CD4-positive, alpha-beta T cell (primary cell): ENCODE measurements at places on chromosomes 7 and 10.

DNA sequence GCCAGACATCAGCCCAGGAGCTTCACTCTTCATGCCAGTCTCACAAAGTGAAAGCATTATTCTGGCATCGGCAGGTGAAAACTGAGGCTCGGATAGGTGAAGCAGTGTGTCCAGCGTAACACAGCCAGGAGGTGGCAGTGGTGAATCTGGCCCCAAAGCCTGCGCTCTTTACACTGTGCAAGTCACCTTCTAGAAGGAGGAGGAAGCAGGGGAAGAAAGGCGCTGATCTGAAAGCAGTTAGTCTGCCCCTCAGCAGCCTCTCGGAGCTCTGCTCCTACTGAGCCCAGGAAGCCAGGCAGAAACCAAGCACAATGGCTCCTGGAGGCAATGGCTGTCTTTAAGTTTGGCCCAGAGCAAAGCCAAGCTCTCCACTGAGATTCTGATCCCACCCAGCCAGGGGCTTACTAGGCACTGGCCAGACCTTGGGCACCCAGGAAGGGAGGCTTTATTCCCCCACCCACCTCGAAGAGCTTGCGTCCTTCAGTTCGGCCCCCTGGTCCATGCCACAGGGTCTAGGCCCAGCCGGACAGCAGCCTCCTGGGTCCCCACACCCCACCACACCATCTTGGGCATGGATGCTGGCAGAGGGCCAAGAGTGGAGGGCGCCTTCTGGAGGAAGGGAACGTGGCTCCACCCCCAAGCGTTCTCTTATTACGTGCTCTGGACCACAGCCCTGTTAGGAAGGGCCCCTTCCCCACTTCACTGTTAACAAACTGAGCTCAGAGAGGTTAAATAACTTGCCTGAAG lies 104.5 kb downstream of the GRID1 start:
- no peaks in the 10 kb centered on the region for H3K4me1 ChIP-seq
- no peak overlapping the region for H3K4me3 ChIP-seq
- H3K36me3 ChIP-seq = no peaks in the 10 kb centered on the region
- peaks cover 8% of the 10 kb centered on the region for H3K27me3 ChIP-seq
- no peak overlapping the region for H3K27ac ChIP-seq

- peaks cover 16% of the 10 kb centered on the region for H3K4me1 ChIP-seq
- no peaks in the 10 kb centered on the region for H3K36me3 ChIP-seq
- H3K27ac ChIP-seq = no peak overlapping the region
These were observed 718 bp downstream of the DYNC2I1 start for GRCh38 chr7:158856883-158857668.

DNA sequence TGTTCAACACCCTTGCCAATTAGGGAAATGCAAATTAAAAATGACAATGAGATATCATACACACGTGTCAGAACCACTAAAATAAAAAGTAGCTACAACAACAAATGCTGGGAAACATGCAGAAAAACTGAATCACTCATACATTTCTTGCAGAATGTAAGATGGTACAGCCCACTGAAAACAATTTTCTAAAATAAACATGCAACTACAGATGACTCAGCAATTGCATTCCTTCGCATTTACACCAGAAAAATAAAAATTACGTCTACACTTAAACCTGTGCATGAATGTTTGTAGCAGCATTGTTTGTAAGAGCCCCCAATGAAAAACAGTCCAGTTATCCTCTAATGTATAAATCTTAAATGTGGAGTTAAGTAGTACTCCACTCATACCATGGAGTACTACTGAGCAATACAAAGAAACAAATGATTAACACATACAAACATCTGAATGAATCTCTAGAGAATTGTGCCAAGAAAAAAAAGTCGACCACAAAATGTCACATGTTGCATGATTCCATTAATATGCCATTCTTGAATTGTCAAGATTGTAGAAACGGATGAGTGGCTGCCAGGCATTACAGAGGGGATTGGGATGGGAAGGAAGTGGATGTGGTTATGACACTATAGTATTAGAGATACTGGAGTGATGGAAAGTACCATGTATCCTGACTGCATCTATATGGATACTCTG lies 134.6 kb upstream of the NPSR1 start:
- H3K27ac ChIP-seq = no peak overlapping the region
- no peaks in the 10 kb centered on the region for H3K4me1 ChIP-seq
- no peak for DNase-seq
- no peaks in the 10 kb centered on the region for H3K27me3 ChIP-seq
- no peaks in the 10 kb centered on the region for H3K36me3 ChIP-seq

DNA sequence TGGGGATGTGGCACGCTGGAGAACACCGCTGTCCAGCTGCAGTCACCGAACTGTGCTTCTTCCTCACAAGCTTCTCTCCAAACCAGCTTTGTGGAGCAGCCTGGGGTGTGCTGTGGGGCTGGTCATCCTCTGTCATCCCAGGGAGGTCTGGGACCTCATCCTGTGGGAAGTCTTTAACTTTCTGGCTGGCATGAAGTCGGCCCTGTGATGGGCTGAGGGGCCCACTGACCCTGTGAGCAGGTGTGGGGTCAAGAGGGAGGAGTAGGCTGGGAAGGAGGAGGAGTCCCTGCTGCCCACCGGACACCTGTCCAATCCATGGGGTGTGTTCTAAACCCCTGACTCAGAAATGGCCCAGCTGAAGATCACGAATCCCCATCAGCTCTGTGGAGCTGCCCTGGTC lies 136.2 kb upstream of the SHH start:
- no peaks in the 10 kb centered on the region for H3K4me1 ChIP-seq
- H3K4me3 ChIP-seq = no peak overlapping the region
- no peaks in the 10 kb centered on the region for H3K36me3 ChIP-seq
- H3K27ac ChIP-seq = no peak overlapping the region
- peaks cover 2% of the 10 kb centered on the region for H3K27me3 ChIP-seq
- DNase-seq = no peak

DNA sequence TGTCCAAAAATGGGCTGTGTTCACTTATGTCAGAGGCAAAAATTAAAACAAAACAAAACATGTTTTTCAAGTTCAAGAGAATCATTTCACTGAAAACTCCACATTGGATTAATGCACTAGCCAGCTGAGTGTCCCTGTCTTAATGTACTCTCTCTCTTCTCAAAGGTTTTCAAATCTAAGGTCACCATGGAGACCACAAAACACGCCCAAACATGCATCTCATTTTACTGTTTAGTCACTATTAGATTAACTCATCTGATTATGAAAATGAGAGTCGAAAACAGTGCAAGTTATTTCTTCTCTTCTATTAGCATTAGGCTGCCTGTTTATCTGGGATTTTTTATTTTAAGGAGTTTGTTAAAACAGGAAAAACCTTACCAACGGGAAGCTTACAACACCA lies 70.8 kb upstream of the ASAH2 start:
- no peak overlapping the region for H3K27ac ChIP-seq
- no peaks in the 10 kb centered on the region for H3K4me1 ChIP-seq
- H3K36me3 ChIP-seq = peaks cover 13% of the 10 kb centered on the region
- no peak for DNase-seq
- no peaks in the 10 kb centered on the region for H3K27me3 ChIP-seq

DNA sequence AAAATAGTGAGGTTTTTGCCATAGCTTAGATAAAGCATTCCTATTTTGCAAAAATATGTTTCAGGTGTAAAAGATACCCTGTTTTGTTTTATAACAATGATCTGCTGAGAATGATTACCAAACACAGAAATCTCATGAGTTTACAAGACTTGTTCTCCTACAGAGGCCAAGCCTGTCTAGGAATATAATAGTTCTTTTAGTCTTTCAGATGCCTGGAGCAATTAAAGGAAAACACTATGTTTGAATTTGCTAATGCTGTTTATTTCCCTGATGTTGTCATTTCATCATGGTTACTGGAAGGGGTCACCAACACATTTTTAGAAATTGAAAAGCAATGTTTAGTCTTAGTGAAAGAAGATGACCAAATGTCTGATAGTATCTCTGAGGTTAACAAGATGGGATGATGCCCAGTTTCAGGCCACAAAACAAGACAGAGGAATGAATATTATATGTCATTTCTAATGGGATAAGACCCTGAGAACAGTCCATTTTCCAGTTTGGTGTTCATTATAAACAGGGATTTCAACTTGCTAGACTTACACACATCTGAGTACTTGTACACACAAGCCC lies 559.9 kb downstream of the INHBA start:
- no peak overlapping the region for H3K27ac ChIP-seq
- H3K4me1 ChIP-seq = no peaks in the 10 kb centered on the region
- no peaks in the 10 kb centered on the region for H3K27me3 ChIP-seq
- no peak overlapping the region for H3K4me3 ChIP-seq

GRCh38 chr10:44300666-44301649 lies 83.9 kb downstream of the CXCL12 start:
- no peak for DNase-seq
- no peak overlapping the region for H3K27ac ChIP-seq
- no peaks in the 10 kb centered on the region for H3K4me1 ChIP-seq

- H3K27me3 ChIP-seq = no peaks in the 10 kb centered on the region
- no peaks in the 10 kb centered on the region for H3K36me3 ChIP-seq
- no peaks in the 10 kb centered on the region for H3K4me1 ChIP-seq
- DNase-seq = no peak
These were observed 152.5 kb upstream of the ZNF32 start for GRCh38 chr10:43801140-43801539.

GRCh38 chr10:112246-112645 lies 23.0 kb upstream of the ZMYND11 start:
- H3K36me3 ChIP-seq = no peaks in the 10 kb centered on the region
- H3K27ac ChIP-seq = no peak overlapping the region
- H3K27me3 ChIP-seq = peaks cover 9% of the 10 kb centered on the region
- no peaks in the 10 kb centered on the region for H3K4me1 ChIP-seq
- DNase-seq = no peak
- H3K4me3 ChIP-seq = no peak overlapping the region

DNA sequence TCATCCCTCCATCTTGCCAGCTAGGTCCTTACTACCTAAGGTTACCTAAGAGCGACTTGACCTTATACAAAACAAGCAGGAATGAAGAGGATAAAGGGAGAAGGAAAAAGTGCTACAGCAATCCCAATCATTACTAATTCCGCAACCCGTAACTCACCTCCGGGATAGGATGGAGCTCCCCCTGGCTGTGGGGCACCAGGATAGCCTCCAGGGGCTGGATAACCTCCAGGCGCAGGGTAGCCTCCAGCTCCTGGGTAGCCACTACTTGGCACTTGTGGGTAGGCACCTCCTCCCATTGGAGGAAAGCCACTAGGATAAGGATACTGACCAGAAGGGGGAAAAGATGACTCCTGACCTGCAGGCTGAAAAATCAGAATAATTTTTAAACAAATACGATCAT lies 15.8 kb downstream of the ANXA7 start:
- no peaks in the 10 kb centered on the region for H3K4me1 ChIP-seq
- no peak for DNase-seq
- no peaks in the 10 kb centered on the region for H3K27me3 ChIP-seq
- H3K27ac ChIP-seq = no peak overlapping the region
- peaks cover 47% of the 10 kb centered on the region for H3K36me3 ChIP-seq
- no peak overlapping the region for H3K4me3 ChIP-seq

- peaks cover 21% of the 10 kb centered on the region for H3K4me1 ChIP-seq
- peaks cover 4% of the 10 kb centered on the region for H3K27me3 ChIP-seq
- no peak for DNase-seq
- no peaks in the 10 kb centered on the region for H3K36me3 ChIP-seq
- no peak overlapping the region for H3K27ac ChIP-seq
These were observed 25.5 kb downstream of the WDR86 start for GRCh38 chr7:151384352-151384697.

DNA sequence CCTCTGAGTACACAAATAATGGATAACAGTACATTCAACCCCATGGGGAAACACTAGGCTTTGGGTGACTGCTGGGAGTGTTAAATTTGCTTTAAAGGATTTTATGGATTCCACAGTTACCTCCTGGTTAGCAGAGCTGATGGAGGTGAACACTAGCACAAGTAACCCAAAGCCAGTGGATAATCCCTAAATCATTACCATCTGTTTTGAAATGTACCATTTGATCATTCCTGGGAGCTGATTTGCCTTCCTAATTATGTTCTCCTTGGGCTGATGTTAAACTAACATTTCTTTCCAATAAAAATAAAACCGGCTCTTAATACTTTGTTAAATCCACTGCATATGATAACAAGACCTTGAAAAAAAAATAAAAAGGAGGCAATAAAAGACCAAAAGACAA lies 493.9 kb downstream of the PLXNA4 start:
- H3K4me1 ChIP-seq = no peaks in the 10 kb centered on the region
- H3K4me3 ChIP-seq = no peak overlapping the region
- DNase-seq = no peak
- H3K36me3 ChIP-seq = no peaks in the 10 kb centered on the region

DNA sequence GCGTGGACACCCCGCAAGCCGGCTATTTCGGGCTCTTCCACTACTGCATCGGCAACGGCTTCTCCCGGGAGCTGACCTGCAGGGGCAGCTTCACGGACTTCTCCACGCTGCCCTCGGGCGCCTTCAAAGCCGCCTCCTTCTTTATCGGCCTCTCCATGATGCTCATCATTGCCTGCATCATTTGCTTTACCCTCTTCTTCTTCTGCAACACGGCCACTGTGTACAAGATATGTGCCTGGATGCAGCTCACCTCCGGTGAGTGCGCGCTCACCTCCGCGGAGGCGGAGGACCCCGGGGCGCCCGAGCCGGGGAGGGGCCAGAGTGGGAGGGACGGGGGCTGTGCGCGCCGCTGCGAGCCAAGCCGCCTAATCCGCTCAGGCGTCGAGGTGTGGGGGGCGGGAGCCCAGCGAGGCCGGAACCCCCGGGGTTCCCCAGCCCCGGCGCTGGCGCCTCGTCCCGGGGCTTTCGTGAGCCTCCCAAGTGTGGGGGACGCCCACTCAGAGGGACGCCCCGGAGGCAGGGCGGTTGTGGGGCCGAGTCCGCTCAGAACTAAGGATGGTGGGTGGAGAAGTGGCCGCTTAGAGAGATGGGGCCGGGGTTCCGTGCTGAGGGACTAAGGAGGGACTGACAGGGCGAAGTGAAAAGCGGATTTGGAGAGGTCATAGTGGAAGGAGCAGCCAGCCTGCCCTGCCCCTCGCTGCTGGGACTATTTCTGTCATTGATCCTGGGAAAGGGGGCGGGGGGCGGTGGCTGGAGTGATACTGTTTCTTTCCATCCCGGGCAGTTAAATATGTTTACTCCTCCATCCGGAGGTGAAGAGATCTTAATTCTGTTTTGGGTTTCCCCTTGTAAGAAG lies 795 bp downstream of the LHFPL3 start:
- no peak overlapping the region for H3K4me3 ChIP-seq
- H3K27ac ChIP-seq = no peak overlapping the region
- H3K27me3 ChIP-seq = peaks cover 21% of the 10 kb centered on the region
- H3K36me3 ChIP-seq = no peaks in the 10 kb centered on the region

GRCh38 chr10:132980426-132981172 lies 38.2 kb upstream of the CFAP46 start:
- H3K27me3 ChIP-seq = no peaks in the 10 kb centered on the region
- no peak overlapping the region for H3K27ac ChIP-seq
- H3K36me3 ChIP-seq = no peaks in the 10 kb centered on the region
- no peak overlapping the region for H3K4me3 ChIP-seq
- H3K4me1 ChIP-seq = no peaks in the 10 kb centered on the region

GRCh38 chr7:147078312-147078711 lies 961.7 kb downstream of the CNTNAP2 start:
- no peak for DNase-seq
- no peak overlapping the region for H3K4me3 ChIP-seq
- no peaks in the 10 kb centered on the region for H3K4me1 ChIP-seq

- no peaks in the 10 kb centered on the region for H3K4me1 ChIP-seq
- H3K36me3 ChIP-seq = no peaks in the 10 kb centered on the region
- H3K27me3 ChIP-seq = no peaks in the 10 kb centered on the region
- no peak overlapping the region for H3K4me3 ChIP-seq
- DNase-seq = no peak
These were observed 22.8 kb downstream of the GRID1 start for GRCh38 chr10:86343761-86344160.
